Endothelial cell (in vitro differentiated cells): ENCODE measurements at places on chromosomes 2 and 18. TPM values are rescaled to one million over a fixed set of nuclear protein-coding genes. Genes with fewer than 3 reads are reported as not detected.

The NPHP1 gene
- total RNA-seq = 5.7 TPM

The HAAO gene
- 6.0 TPM for total RNA-seq

The LYG2 gene
- total RNA-seq = 1.7 TPM

The TMEFF2 gene
- total RNA-seq = 0.10 TPM

The SKOR2 gene
- 0.38 TPM for total RNA-seq

The WDR75 gene
- 33.0 TPM for total RNA-seq

The MYCN gene
- total RNA-seq = 8.5 TPM

The CNOT9 gene
- total RNA-seq = 56.1 TPM

The KRCC1 gene
- total RNA-seq = 18.0 TPM

The SERPINB13 gene
- total RNA-seq = not detected

The TGIF1 gene
- 72.5 TPM for total RNA-seq

The KIAA1328 gene
- 9.2 TPM for total RNA-seq

The NFU1 gene
- total RNA-seq = 50.7 TPM

The FAP gene
- total RNA-seq = not detected

The STPG4 gene
- total RNA-seq = not detected

The CSRNP3 gene
- total RNA-seq = 14.6 TPM

The SFTPB gene
- total RNA-seq = not detected

The OTX1 gene
- total RNA-seq = 0.33 TPM

The TEX44 gene
- not detected for total RNA-seq

The ERMN gene
- 0.36 TPM for total RNA-seq
